ENCODE measurements at places on chromosomes 16 and 17.

- DNase-seq = no peak
Observed at GRCh38 chr17:81153340-81153803, 11.9 kb upstream of the PVALEF start.

- DNase-seq = no peak
Observed at GRCh38 chr17:57366558-57367351, 110.4 kb downstream of the MSI2 start.

GRCh38 chr17:43014649-43015542, 7.3 kb downstream of the VAT1 start:
- DNase-seq = no peak

- no peak for DNase-seq
Observed at GRCh38 chr16:50547340-50548124, 664 bp upstream of the NKD1 start.

GRCh38 chr17:72512649-72513556, 392.1 kb downstream of the SOX9 start:
- no peak for DNase-seq

- DNase-seq = no peak
Observed at GRCh38 chr16:84455031-84455430, 49.4 kb downstream of the MEAK7 start.

GRCh38 chr17:31096106-31096436, 1.3 kb downstream of the NF1 start:
- DNase-seq = no peak

DNA sequence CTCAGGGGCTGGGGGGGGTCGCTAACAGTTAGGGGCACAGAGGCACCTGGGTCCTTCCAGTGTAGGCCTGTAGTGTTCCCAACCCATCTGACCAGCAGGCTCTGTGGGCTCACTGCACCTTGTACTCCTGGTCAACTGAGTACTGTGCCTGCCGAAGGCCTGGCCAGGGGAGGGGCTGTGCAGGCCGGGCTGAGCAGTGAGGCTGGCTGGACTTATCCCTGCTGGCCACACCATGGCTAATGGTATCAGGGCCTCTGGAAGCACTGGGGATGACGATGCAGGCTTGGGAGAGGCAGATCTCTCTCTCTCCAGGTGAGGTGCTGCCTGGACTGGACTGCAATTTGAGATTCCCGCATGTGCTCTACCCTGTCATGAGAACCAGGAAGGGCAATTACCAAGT, 58.9 kb upstream of the SDK2 start:
- DNase-seq = no peak

GRCh38 chr16:79297805-79298204, 302.7 kb downstream of the MAF start:
- no peak for DNase-seq

DNA sequence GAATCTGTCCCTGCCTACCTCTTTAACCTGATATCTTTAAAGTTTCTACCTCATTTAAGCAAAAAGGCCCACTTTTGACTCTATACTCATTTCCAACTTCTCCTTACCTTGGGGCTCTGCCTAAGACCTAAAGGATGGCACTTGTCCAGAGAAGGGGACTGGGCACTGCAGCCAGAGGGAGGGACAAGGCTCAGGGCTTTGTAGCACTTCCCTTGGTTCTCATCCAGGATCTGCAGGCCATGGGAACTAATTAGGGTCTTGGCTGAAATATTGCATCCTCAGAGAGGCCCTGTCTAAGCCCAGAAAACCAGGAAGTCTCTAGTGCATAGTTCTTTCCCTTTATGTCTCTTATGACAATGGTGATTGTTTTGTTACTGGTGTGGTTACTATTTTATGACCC, 37.3 kb downstream of the IRX5 start:
- no peak for DNase-seq

DNA sequence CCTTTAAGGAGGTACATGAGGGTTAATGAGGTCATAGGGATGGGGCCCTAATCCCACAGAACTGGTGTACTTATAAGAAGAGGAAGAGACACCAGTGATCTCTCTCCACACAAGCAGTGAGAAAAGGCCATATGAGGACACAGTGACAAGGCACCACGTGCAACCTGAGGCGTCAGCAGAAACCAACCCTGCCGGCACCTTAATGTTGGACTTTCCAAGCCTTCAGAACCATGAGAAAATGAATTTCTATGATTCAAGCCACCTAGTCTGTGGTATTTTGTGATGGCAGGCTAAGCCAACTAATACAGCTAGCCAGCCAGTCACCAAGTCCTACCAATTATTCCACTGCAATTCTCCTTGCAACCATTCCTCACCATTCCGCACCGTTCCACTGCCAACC, 39.5 kb downstream of the COPRS start:
- DNase-seq = no peak

GRCh38 chr17:42287977-42288802, at the start of gene STAT5A:
STAT5A (plus strand) TSS chr17:42288498; CDS start chr17:42289412, 914 bp downstream.
- DNase-seq = peak; percentile 28
